Activated CD4-positive, alpha-beta T cell treated with anti-CD3 and anti-CD28 coated beads for 24 hours (primary cell): ENCODE measurements at places on chromosomes 4 and X.

- DNase-seq = no peak
Measured at GRCh38 chrX:103107836-103108235, 14.9 kb upstream of the NXF3 start.

GRCh38 chr4:138845054-138845453 is 170.5 kb upstream of the NOCT start:
- DNase-seq = no peak

- no peak for DNase-seq
Measured at GRCh38 chr4:40178672-40179071, 18.2 kb upstream of the RHOH start.

DNA sequence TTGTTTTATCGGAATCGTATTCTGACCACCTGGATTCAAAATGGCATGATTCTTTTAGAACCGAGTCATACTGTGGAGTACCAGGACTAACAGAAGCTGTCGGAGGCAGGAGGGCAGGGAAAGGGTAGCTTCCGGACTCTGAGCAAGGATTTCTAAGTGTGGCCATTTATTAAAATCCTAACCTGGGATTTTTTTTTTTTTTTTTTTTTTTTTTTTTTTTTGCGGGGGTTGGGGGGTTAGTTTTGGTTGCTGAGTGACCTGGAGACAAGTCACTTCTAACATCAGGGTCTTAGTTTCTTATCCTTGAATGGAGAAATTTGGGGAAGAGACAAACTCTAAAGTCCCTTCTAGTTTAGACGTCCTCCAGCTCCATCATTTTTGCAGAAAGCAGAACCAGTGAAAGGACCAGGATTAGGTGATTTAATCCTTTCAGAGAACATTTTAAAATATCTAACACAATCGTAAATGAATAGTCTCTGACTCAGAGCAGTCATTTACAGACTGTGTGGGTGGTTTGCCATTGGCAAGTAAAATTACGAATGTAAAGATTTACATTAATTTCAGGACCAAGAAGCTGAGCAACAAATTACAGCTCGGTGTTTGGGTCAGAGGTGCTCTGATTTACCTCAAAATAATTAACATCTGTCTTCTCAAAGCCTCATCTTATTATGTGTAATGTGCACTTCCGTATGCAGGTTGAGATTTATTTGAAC is 7.3 kb downstream of the SLC25A5 start:
- DNase-seq = no peak

DNA sequence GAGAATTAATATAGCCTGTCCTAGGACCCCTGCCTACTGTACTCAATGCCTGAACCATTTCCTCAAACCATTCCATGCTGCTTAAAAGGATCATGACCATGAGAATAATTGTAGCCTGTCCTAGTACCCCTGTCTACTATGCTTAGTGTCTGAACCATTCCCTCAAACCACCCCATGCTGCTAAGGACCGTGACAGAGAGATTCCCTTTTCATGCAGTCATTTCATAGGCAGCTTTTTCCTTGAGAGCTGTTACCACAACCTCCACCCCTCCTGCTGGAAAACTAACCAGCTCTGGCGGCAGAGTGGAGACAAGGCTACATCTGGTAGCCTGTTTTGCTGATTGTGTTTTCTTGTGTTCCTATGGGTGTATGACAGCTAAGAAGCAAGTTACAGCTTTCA is 174.9 kb upstream of the SMARCAD1 start:
- no peak for DNase-seq

DNA sequence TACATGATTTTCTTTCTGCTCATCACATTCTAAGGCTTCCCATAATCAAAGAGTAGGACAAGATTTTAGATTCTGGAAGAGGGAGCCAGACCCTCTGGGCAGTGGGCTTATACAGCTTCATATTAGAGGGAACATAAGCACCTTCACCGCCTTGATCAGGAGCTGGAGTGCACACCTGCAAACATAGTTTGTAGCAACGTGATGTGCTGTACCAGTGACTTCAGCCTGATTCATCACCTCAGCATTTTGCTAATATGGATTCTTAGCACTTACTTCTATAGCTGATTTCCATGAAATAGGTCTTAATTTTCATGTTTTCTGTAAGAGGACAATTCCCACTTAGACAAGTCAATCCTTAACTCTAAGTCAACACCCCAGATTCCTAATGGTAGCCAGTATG is 36.7 kb downstream of the PCDH18 start:
- no peak for DNase-seq

GRCh38 chrX:78375894-78376293 is 48.5 kb upstream of the CYSLTR1 start:
- no peak for DNase-seq

GRCh38 chr4:3107691-3108121 is 33.2 kb downstream of the HTT start:
- DNase-seq = no peak

- DNase-seq = no peak
Measured at GRCh38 chrX:137362583-137362982, 203.3 kb upstream of the ZIC3 start.

GRCh38 chr4:99074816-99075215 is 13.8 kb downstream of the ADH5 start:
- no peak for DNase-seq

DNA sequence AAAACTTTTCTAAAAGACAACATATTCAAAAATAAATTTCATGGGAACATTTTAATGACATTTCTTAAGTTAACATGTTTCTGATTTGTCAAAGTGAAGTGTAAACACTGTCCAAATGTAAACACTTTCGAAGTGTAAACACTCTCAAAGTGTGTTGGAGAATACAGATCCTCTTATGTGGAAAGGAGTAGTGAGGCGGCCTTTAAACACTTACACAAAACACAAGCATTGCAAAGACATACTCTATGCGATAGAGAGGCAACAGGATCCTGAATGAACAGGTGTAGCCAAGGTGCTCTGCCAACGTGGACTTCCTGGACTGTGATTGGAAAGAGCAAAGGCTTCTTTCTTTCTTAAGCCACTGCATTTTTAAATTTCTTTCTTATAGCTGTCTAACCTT is 62.7 kb upstream of the PGM2 start:
- no peak for DNase-seq

GRCh38 chr4:100056701-100057100 is 106.6 kb upstream of the H2AZ1 start:
- DNase-seq = no peak

- DNase-seq = no peak
Measured at GRCh38 chr4:16270454-16271328, 44.4 kb upstream of the TAPT1 start.

DNA sequence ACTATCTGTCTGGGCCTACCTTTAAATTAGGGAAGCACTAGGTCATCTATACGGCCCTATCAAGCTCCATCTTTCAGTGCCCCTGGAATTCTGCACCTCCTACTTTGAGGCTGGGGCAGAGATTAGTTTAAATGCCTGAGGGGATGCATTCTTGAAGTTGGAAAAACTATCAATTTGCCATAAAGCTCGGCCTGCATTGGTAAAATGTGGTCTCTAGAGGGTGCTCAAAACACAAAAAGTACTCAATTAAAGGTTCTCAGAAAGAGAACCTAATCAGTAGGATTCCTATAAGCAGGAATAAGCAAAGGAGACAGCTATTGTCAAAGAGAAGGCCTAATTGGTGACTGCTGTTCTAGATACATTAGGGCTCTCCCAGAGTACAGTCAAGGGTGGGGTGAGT is 111.7 kb downstream of the AMER1 start:
- no peak for DNase-seq

GRCh38 chrX:40434947-40435346 is 145.8 kb upstream of the ATP6AP2 start:
- DNase-seq = no peak

- no peak for DNase-seq
Measured at GRCh38 chr4:40453912-40454311, 118.8 kb downstream of the CHRNA9 start.

DNA sequence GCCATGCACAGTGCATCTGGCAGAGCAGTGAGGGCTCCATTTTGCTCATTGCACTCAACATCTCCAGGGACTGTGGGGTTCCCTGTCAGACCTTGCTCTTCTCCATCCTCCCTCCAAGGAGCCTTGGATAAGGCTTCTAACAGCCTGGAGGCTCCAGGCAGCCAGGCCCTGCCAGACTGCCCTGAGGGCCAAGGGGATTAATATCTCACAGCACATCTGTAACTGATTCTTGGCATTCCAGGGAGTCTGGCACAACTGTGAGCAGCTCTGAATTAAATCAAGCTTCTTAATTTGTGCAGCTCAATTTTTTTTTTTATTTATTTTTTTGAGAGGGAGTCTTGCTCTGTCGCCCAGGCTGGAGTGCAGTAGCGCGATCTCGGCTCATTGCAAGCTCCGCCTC is 224.5 kb upstream of the PGRMC2 start:
- DNase-seq = no peak

DNA sequence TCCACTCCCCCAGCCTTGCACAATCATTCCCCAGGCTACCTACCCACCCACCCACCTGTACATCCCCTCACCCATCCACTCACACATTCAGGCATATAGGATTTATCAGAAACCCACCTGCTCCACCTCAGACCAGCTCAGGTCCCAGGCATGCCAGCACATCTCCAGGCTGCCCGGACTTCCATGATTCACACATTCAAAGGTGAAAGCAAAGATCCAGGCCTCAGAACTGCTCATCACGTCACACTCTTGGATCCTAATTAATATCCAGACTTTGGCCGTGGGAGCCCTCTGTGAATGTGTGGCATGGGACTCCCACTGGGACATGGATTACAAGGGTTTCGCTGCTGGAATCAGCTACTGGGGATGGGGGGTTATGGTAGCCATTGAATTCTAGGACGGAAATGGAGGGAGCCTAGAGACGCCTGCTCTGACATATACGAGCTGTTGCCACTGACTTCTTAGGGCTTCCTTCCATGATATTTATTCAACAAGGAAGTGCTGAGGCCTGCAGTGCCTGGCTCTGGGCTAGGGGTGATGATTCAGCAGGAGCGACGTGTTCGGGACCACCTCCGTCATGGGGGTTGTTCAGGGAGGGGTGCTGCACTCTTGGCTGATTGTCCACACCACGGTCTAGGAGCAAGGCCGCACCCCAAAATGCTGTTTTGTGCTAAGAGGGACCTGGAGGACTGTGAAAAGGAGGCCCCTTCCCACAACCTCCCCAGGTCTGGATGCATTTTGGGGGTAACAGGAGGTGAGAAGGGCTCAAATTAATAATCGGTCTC is 56.9 kb upstream of the ADRA2C start:
- no peak for DNase-seq

DNA sequence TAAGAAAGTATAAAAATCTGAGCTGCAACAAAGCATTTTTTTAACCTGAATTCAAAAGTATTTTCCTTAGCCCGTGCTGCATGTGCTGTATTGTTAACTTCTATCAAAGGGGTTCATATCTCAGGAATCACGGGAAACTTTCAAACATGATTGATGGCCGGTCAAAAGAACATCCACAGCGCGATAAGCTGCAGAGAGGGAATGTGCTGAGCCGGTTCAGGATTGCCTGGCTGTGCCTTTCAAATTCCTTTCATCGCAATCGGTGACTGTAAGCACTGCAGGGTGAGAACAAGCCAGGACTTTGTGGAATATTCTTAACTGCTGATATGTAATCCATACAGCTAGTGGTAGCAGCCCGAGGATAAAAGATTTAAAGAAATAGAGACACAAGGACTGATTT is 210.9 kb upstream of the NOCT start:
- no peak for DNase-seq

DNA sequence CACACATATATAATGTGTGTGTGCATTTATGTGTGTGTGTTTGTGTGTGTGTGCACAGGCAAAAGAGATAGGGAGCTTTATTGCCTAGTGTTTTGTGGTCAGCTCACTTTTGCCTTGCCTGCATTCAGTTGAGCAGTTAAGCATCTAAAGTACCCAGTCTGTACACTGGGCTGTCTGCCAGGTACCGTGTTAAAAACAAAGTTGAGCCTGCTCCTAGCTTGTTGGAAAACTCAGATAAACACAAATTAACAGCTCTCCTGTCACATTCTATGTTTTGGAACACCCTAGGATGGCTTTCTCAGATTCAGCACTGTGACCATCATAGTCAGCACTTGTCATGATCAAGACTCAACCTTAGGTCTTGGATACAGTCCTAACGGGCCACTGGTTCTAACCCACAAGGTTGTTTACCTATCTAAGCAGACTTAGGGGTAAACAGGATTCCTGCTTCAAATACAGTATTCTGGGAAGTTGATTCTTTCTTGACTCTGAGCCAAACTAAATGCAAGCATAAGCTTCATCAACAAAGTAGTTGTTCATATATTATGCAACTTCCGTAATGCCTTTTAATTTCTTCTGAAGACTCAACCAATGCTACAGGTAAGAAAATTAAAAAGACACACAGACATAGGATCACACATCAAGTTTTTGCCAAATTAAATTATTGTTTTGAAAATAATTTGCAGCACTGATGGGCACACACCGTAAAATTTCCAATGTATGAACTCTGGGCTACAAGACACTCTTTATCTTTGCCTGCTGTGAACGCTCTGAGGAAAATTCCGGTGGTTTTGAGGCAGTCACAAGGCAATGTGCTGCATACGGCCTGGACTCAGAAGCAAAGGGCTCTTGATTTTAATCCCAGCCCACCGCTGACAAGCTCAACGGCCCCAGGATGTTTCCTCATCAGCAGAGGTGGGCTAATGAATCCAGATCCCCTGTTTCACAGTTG is 11.3 kb upstream of the CD99 start:
- DNase-seq = no peak

GRCh38 chrX:17433965-17434364 is 59.0 kb downstream of the NHS start:
- DNase-seq = no peak

DNA sequence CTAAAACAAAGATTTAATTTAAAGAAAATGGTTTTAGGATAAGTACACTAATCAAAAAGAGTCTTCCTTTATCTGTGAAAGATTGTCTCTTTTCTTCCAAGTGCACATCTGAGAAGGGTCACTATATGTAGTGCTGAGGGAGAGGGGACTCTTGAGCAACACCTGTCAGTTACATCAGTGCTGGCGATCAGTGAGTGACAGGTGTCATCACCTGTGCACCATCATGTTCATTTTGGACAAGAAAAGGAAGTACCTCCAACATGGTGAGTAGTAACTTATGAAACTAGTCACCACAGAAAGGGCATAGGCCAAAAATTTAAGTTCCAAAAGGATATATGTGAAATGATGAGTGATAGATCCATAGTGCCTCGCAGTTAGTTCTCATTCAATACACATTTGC is 55.7 kb downstream of the MCUB start:
- no peak for DNase-seq
